Stimulated activated CD8-positive, alpha-beta memory T cell treated with anti-CD3 and anti-CD28 coated beads, Interleukin-4, amount 100 ng/mL, for 4 hours (primary cell): ENCODE measurements at places on chromosomes 11 and 22.

DNA sequence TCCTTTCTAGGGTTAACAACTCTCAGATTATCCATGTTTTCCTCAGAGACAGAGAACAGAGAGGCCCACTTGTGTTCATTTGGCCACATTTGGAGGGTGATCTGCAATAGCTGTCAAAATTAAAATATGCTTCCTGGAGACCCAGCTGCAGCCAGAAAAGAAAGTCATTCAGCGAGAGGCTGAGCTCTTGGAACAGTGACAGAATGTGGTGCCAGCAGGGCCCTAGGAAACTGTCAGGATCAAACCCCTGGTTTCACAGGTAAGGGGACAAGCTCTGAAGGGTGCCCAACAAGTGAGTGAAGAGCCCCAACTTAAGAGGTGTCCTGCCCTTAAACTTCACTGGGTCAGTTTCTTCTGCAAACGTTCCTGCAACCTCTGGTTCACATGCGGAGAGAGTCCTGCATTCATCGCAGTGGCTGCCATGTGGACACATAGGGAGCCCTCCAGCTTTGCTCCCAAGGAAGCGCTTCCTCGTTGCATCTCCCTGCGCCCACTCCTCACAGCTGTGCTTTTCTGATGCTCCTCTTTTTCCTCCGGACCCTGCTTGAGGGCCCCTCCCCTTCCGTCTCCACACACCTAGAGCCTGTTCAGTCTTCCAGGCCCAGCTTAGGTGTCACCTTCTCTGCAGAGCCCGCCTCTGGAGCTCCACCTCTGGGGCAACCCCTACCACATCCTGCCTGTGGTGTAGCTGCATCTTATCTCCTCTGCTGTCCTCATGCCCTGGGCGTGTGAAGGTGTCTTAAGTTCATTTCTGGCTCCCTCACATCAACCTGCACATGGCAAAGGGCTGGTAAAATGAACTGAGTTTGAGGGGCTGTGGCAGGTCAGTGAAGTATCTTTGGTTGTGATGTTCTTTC is 3.9 kb downstream of the UCP3 start:
- DNase-seq, result peak; percentile 65

- DNase-seq, result no peak
Measured at GRCh38 chr22:35961480-35962295, 66.9 kb downstream of the RBFOX2 start.

GRCh38 chr22:21673534-21674321 is 7.9 kb downstream of the PPIL2 start:
- no peak for DNase-seq

DNA sequence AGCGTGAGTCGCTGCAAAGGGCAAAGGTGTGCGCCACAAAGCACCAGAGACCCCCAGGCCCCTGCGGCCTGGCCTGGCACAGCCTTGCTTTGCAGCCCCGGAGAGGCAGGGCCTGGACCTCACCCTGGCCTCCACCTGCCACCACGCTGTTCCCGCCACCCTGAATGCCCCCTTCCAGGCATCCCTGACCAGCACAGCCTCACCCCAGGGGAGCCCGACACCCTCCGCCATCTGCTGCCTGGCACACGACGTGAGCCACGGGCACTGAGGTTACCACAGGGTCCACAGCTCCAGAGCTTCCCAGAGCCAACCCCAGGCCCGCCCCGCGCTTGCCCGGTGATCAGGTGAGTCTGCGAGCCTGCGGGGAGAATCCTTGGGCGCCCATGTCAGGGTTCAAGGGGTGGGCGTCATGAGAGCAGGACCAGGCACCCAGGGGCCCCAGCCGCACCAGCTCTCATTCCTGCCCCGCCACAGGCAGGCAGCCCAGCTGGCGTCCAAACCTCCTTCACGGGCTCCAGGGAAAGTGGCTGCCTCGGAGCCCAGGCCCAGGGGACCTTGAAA is 171.3 kb downstream of the BRD1 start:
- no peak for DNase-seq

GRCh38 chr11:68044145-68044813 is 5.5 kb downstream of the TCIRG1 start:
- no peak for DNase-seq

- no peak for DNase-seq
Measured at GRCh38 chr11:108616549-108616948, 23.0 kb upstream of the EXPH5 start.

DNA sequence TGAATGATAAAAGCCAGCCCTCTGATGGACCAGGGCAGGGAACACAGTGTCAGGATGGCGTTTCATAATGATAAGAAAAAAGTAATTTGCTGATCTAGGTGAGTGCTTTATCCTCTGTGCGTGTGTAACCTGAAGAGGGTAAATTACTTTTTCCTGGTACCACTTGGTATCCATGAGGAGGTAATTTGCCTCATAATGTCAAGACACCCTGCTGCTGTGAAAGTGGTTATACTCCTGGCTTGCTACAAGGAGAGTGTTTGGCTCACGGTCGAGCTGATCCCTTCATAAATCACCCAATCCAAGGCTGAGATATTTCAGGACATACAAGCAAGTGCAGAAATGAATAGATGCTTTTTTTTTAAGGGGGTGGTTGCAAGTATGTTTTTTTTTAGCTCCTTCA is 207.2 kb upstream of the PGR start:
- no peak for DNase-seq

GRCh38 chr11:74932797-74933196 is 16.1 kb downstream of the XRRA1 start:
- no peak for DNase-seq
